ENCODE measurements at places on chromosomes 1 and 21.

DNA sequence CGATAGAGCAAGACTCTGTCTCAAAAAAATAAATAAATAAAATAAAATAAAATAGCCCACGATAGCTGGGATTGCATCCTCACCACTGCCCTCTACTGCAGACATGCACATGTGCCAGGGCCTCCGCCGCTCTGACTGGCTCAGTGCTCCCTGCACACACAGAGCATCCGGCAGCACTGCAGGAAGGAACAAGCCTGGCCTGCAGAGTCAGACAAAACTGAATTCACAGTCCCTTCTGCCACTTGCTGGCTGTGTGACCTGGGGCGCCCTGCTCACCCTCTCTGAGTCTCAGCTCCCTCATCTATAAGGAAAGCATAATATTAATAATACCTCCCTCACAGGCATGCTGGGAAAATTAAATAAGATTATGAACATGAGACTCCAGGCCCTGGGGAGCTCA is 35.4 kb downstream of the CSMD2 start:
- DNase-seq: no peak

- no peak for DNase-seq
Measured at GRCh38 chr1:112711041-112711440, 4.1 kb downstream of the PPM1J start.

GRCh38 chr1:151577173-151577572 is 34.7 kb upstream of the SNX27 start:
- no peak for DNase-seq

DNA sequence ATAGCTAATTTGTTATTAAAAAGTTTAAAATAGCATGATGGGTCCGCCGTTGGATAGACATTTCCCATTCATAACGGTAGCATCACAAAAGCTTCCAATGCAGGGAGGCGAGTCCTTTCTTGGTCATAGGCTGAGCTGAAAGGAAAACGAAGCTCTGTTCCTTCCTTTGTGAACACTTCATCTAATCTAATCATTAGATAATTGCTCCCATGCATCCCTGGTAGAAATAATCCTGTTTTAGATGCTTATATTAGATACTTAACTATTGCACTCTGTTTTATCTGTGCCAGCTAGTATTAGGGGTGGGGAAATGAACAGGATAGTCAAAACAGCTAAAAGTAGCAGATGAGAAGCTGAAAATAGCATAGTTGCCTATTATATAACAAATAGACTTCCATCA is 215.0 kb downstream of the SLC35F3 start:
- no peak for DNase-seq

DNA sequence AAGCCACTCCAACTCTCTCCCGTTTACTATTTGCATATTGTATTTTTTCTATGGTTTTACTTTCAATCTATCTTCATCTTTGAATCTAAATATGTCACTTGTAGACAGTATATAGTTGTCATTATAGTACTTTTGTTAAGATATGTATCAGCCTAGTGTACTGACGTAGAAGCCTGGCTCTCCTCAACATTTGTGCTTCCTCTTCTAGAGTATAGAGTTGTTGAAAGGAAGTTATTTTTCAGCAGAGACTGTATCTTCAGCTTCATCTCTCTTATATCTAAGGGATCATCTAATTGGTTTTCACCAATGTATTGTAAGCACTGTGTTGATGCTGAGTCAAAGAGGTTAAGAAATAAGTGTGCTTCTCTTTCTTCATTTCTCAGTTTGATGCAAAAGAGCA is 192.8 kb downstream of the LMO4 start:
- no peak for DNase-seq

- peak; percentile 87 for DNase-seq
Measured at GRCh38 chr1:1406821-1407635, at the start of gene MRPL20. Gene MRPL20 (minus strand): TSS chr1:1407293. CDS start chr1:1407217, 76 bp downstream.

GRCh38 chr1:206097381-206097780 is 19.8 kb downstream of the AVPR1B start:
- no peak for DNase-seq

DNA sequence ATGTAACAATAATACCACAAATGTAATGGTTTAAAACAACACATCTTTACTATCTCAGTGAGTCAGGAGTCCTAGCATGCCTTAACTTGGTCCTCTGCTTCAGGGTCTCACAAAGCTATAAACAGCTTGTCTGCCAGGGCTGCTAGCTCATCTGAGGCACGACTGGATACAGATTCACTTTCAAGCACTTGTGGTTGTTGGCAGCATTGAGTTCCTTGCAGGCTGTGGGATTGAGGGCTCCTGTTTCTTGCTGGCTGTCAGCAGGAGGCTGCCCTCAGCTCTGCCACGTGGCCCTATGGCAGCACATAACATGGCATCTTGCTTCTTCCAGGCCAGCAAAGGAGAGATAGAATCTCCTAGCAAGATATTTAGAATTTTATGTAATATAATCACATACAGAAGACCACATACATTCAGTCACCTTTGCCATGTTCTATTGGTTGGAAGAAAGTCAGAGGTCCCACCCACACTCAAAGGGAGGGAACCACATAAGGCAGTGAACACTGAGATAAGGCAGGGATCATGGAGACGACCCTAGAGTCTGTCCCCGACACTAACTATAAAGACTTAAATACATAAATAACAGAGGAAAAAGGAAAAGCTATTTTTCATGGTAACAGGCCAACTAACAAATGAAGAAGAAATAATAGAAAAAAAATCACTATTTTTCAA is 18.9 kb upstream of the IPP start:
- peak; percentile 57 for DNase-seq

DNA sequence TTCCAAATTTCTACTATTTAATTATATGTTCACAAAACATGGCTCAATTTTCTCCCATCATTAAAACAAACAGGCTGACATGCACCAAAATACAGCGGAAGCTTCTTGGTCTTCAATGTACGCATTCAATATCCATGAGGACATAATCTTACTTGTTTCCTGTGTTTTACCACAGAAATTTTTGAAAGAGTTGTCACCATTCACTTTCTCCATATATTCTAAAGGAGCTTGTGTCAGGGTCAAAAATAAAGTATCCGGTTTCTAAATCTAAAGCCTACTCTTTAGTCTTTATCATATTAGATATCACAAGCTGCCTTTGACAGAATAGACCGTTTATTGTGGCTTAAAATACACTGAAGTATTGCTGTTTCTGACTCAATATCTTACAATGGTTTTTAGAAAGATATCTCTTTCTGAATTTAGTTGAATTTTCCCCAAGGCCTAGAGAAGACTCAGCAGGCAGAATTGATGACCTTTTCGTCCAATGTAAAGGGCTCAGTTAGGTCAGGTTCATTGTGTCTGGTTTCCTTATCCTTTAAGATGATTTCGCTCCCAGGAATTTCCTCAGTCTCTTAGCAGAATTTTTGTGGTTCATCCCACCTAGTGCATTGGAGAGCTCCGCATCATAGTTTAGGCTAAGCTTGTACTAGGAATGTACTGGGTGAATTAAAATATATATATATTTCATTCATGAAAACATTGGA is 717.2 kb downstream of the NCAM2 start:
- peak; percentile 24 for DNase-seq

GRCh38 chr1:83022206-83022605 is 976.7 kb downstream of the TTLL7 start:
- DNase-seq: no peak

DNA sequence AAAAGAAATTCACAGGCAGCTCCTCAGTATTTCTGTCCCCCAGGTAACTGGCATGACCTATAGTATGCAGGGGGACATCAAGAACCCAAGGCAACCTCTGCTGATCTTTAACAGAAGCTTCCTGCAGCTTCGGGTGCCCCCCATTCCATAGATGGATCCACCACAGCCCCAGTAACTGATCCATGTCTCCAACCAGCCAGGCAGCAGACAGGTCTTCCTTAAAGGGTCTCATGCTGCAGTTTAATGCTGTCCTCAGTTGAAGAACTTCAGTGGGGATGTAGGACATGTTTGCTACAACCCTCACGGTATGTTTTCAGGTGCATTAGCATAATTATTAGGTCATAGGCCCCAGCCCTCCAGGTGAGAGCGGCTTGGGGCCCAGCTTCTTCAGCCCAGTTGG is 90.9 kb upstream of the OLIG2 start:
- DNase-seq: no peak

DNA sequence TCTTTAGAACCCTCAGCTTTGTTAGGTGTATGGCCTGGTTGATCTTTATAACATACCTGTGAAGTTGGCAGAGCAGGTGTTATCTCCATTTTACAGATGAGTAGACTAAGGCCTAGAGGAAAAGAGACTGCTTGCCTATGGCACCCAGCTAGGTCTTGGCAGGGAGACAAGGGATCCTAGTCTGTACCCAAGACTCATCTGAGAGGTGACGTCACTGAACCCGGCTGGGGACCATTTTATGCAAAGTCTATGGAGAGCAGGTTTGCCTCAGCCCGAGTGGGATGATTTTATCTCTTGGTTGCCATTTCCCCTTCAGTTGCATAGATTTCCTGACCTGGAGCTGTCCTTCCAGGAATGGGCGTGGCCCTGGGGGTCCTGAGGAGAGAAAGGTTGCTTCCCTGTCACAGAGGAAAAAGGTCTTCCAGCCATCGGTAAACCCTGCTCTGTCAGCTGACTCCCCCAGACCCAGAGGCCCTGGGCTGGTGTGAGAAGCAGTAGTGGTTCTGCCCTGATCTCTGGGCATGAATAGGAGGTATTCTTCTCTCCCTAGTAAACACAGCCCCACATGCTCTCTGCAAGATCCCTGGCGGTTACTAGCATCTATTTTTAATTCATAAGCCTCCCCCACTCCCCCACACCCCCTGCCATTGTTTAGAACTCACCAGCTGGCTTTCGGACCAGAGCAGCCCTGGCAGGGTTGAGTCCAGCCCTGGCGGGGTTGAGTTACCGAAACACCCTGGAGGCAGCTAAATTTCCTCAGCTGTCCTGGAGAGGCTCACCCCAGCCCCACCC is 19.6 kb downstream of the TMCC2 start:
- DNase-seq: peak; percentile 26

- peak; percentile 56 for DNase-seq
Measured at GRCh38 chr1:227945891-227946623, 1.7 kb downstream of the WNT9A start.

DNA sequence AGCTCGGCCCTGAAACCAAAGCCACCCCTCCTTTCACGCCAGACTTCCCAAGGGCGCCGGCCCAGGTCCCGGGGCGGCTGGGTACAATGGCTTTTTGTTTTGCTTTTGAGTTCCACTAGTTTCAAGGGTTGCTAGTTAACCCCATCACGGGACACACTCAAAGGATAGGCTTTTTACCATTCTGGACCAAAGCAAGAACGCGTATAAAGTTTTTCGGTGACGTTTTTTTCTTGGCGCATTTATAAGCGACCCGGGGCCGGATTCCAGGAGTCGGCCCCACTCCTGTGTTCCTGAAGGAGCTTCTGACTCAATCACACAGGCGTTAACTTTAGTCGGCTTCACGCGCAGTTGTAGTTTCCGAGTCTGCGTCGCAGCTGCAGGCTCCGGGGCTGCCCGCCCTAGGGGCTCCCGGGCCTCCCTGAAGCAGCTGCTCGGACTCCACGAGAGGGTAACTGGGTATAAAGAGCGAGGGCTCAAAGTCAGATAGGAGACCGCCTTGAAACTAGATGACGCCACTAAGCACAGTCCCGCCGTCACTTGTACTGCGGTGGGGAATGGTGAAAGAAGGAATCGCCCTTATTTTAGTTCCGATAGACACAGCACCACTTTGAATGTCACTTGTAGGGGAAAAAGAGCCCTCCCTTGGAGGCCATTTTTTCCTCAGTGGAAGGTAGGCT is 707 bp upstream of the KLHL21 start:
- peak; percentile 72 for DNase-seq

- no peak for DNase-seq
Measured at GRCh38 chr1:218705391-218705790, 360.3 kb downstream of the TGFB2 start.

DNA sequence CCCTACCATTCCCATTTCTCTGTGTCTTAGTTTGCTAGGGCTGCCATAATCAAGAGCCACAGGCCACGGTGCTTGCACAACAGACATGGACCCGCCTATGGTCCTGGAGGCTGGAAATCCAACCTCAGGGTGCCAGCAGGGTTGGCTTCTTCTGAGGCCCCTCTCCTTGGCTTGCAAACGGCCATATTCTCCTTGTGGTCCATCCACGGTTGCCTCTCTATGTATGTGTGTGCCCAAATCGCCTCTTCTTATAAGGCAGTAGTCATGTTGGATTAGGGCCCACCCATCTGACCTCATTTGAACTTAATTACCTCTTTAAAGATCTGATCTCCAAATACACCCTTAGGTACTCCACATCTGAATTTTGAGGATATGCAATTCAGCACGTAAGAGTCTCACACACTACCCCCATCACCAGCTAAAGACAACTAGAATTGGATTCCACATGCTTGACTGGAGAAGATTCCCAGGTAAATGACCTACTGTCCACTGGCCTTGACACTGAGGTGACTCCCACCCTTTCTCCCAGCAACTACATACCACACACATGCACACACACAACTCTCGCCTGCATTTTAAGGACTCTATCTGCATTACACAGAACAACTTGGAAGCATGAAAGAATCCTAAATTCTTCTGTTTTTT is 28.3 kb upstream of the TMEM51 start:
- DNase-seq: no peak

- peak; percentile 93 for DNase-seq
Measured at GRCh38 chr1:117146575-117147340, 25.2 kb upstream of the TRIM45 start.

DNA sequence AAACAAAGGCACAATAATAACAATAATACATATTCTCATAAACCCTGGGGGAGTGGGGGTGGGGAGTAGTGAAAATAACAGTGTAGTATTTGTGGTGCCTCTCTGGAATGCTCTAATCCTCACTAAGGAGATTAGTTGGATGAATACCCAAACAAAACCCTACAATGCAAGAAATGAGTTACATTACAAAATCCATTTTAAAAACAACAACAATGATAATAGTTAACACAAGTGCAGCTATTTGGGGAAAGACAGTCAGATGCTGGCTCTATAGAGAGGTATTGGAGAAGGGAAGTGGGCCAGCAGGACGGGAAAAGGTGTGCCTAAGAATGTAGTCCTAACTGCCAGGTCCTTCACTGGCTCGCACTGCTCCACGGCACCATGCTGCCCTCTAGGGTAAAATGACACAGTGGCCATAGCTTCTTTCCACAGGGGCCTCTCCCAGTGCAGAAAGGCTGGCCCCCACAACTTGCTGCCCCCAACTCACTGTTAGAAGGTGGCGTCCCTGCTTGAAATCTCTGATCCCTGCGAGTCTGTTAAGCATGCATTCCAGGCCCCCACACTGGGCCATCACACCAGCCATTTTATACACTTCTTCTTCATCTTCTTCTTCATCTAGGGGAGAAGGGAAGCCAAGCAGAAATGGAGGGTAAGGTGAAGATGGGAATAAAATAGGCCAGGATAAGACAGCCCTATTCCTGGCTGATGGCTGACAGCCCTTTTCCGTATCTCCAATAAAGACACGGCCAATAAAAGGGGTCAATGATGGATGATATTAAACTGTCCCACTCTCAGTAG is 113.8 kb downstream of the UBR4 start:
- no peak for DNase-seq

Measured in fibroblast of gingiva (primary cell).